ENCODE measurements at places on chromosomes 1 and 21. TPM values are rescaled to one million over a fixed set of nuclear protein-coding genes. Genes with fewer than 3 reads are reported as not detected.
A peak's percentile ranks its signal among the peaks of the same experiment; 100 is the strongest.

The IQCC gene
- total RNA-seq: 0.87 TPM

GRCh38 chr1:145695821-145696629 lies 11.1 kb downstream of the PDZK1 start:
- DNase-seq: no peak

GRCh38 chr1:115062542-115063004 lies 26.7 kb downstream of the TSPAN2 start:
- DNase-seq: peak; percentile 76

The CLEC20A gene
- not detected for total RNA-seq

DNA sequence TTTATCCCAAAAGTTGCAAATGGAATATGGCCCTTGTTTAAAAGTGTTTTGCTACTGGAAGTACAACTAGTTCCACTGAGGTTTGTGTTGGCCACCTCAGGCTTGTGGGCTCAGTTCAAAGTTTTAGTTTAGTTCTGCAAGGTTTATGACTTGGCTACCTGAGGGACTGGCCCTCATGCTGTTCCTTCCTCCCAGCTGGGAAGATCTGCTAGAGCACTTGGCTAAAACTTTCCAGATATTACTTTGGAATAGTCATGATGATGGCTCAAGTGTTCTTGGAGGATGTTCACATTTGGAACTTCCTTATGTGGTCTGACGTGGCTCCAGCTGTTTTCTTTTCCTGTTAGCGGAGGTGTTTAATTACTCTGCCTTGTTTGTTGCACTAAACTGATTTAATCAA lies 110.2 kb upstream of the IVNS1ABP start:
- no peak for DNase-seq

- DNase-seq: peak; percentile 87
These were observed 48.1 kb downstream of the ELAPOR1 start for GRCh38 chr1:109161858-109162606.

The MMEL1 gene
- 0.65 TPM for total RNA-seq

DNA sequence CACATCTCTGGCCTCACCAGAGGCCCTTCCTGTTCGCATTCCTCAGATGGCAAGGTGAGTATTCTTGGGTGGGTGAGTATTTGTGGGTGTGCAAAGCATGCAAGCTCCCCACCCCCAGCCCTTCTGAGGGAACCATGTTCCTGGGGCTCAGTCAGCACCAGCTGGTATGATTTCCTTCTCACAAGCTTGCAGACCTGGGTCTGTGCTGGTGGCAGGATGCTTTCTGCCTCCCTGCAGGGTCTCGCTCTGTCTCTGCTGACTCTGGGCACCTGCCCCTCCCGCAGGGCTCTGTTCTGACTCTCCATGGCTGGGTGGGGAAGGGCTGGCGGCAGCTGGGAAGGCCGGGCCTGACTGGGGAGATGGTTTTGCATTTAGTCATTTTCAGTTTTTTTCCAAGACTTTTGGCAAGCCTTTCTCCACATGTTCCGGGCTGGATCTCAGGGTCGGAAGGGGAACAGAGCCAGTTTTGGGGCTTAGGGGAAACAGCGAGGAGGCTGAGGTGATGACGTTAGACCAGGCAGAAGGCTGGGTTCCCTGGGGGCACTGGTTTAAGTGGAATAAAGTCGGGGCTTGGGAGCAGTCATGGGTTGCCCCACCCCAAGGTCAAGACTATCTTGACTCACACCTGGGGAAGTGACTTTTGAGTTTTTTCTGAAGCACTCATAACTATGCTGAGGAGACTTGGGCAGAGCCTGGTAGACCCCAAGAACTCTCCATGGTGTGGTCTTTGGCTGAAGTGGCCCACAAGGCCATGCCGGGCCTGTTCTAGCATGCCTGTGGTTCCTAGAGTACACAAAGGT lies 6.2 kb downstream of the RASSF5 start:
- DNase-seq: peak; percentile 39

DNA sequence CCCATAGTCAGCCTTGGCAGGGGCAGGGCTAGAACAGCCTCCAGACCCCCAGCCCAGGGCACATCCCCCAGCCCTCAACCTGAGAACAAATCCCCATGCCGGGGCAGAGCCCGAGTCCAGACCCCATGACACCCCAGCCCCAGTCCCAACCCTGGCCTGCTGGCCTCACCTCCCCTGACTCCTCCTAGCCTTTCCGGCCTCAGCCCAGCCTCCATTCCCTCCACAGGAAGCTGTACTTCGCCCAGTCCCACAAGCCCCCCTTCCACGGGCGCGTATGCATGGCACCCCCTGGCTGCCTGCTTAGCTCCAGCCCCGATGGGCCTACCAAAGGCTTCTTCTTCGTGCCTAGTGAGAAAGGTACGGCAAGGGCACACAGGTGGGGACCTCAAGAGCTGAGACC lies 50.4 kb downstream of the DISP3 start:
- DNase-seq: no peak

DNA sequence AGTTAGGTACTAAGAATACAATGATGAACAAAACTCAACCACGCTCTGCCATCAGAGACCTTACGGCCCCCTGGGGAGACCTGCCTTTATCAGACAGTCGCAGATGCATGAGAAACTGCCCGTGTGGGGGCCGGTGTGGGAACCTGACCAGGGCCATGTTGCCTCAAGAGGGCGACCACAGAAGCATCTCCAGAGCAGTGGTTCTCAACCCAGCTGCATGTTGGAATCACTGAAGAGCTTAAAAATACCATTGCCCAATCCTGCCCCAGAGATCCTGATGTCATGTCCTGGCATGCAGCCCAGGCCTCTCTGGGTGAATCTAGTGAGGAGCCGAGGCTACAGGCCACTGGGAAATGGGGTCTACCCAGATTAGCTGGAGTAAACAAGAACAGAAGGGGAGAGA lies 108.7 kb downstream of the PRDM2 start:
- no peak for DNase-seq

- no peak for DNase-seq
These were observed 172.7 kb downstream of the TGFBR3 start for GRCh38 chr1:91712981-91713841.

DNA sequence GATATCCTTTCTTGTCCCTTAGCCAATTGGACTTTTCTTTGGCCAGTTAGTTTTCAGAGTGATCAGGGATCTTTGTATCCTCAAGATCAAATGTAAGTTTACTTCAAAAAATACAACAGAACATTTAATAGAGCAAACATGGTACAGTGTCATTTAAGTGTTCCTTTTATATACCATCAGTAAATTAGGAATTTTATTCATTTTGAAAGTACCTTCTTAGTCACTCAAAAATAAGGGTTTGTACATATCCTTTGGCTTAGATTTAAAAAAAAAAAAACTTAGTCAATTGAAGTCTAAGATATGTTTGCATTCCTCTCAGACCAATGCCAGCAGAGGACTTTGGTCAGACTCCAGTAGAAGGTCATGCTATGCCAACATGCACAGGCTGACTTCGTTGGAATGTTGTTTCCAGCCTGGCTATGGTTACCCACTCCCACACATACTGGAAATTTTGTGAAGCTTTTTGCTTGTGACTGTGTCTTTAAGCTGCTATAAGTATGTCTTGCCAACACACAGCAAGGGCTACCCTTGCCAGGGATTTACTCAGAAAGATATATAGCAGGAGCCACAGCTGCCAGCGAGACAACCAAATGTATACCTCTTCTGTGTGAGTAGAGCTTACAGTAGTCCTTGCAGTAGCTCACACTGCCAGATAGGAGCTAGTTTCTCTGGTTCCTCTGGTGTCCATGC lies 81.5 kb upstream of the LRIF1 start:
- no peak for DNase-seq

The CYP4B1 gene
- total RNA-seq: 3.2 TPM

DNA sequence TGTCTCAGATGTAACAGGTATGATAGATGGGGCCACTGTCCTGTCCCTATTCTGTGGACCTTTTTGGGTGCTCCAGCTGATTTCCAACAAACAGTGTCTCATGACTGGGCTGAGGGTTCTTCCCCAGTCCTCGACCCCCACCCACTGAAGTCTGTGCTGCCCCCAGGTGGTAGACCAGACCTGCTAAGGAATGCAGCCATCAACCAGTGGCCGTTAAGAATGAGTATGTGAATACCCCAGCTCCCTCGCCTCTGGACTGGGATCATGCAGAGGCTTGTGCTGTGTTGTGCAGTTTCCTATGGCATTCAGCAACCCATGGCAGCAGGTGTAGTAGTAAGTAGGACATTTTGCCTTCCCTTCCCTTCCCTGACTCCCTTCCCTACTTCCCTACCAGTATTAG lies 183.1 kb upstream of the KAZN start:
- DNase-seq: no peak

The HSPB7 gene
- total RNA-seq: 0.35 TPM

- DNase-seq: no peak
These were observed 595 bp downstream of the CRYBG2 start for GRCh38 chr1:26353210-26353859.

The VAV3 gene
- total RNA-seq: 4.7 TPM

GRCh38 chr1:41428738-41429640 lies 55.5 kb downstream of the EDN2 start:
- DNase-seq: no peak

DNA sequence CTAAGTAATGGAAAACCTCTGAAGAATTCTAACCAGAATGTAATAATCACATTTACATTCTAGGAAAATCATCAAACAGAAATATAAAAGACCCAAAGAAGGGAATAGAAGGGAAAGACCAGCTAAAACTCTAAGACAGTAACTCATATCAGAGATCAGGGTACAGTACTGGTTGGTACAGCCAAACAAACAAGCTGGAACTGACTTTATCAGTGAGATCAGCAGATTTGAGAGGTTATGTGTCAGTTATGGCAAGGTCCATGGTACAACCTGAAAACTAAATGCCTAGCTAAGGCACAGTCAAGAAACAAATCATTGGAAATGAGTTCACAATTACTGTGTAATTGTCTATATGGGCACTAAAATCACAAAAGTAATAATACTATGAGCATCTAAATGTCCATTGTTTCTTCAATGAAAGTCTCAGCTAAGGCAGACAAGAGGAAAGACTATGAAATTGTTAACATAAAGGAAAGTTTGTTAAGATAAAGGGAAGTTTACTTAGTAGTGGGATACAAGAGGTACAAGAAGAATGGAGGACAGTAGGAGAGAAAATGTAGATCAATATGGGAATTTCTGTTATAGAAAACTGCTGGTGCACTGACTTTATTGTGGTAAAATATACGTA lies 75.8 kb downstream of the TRIM33 start:
- peak; percentile 4 for DNase-seq

The DENND2C gene
- total RNA-seq: 1.5 TPM

The ALPL gene
- total RNA-seq: 11.1 TPM

- no peak for DNase-seq
These were observed 235.2 kb downstream of the FAM72C start for GRCh38 chr1:143736562-143736961.

The HSPA6 gene
- 0.25 TPM for total RNA-seq

- no peak for DNase-seq
These were observed 19.8 kb downstream of the LRRC38 start for GRCh38 chr1:13494025-13494424.

GRCh38 chr1:82214606-82215005 lies 413.9 kb downstream of the ADGRL2 start:
- DNase-seq: no peak

DNA sequence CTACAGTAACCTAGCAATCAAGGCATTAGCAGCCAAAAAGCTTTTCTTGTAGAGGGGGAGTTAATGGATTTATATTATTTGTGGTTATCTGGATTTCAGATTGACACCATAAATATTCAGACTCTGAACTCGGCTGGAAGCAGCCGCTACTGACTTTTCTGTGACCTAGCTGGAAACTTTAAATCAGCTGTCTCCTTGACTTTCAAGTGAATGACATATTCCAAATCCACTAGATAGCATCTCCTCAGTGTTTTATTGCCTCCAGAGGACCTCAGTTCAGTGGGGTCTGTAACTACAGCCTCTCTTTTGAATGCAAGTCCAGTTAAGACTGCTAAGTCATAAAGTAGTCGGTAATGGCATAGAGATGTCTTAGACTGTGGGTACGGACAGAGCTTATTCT lies 448.5 kb downstream of the NUF2 start:
- DNase-seq: no peak

GRCh38 chr1:231918239-231919015 lies 291.8 kb downstream of the DISC1 start:
- peak; percentile 68 for DNase-seq

The AMPD1 gene
- not detected for total RNA-seq

DNA sequence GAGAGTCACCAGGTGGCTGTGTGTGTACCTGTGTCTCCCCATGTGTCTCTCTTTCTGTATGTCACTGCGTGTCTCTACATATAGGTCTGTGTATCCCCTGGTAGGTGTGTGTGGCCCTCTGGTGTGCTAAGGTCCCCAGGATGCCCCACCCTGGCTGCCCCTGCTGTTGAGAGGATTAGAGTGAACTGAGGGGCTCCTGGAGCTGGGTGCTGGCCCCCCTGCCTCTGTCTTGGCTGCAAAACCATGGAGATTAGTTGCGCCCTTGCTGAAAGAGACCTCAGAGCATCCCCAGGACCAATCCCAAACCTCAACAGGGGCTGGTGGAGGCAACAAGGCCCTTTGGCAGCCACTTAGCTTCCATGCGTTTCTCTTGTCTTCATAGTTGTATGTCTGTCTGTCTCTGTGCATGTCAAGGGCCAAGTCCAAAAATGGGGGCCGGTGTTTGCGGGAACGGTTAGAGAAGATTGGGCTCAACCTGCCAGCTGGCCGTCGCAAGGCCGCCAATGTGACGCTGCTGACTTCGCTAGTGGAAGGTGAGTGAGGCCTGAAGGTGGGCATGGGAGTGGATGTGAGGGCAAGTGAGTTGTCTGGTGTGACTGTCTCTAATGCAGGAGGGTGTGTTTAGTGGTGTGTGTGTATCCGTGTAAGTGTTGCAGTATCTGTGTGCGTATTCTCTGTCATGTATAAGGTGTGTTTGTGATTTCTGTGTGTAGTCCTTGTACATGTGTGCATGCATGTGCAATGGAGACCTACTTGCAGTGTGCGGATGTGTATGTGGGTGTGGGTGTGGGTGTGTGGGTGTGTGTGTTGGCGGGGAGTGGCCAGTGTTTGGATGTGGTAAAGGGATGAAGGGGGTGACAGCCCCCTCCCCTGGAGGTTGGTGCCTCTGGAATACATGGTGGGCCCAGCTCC lies 16.7 kb downstream of the TFAP2E start:
- DNase-seq: no peak

DNA sequence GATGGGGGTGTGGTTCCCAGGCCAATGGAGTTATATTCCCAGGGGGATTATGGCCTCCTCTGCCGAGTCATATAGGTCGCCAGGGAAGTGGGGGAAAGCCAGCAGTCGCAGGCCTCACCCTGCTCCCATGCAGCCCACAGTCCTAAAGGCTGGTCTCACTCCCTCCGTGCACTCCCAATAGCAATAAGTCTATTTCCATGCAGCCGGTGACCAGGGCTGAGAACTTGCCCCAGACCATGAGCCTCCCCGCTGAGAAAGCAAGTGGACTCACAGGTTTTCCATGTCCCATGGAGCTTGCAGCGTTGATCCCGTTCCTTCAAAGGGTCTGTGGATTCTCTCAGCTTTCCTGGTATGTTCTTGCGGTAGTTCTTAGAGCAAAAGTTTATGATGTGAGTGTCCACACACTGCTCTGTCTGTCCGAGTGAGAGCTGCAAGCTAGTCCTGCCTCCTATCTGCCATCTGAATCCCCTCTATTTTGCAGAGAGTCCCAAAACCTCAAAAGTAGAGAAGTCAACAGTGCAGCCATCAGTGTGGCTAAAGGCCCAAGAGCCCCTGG lies 81.7 kb upstream of the TMPRSS2 start:
- DNase-seq: no peak

GRCh38 chr21:44337941-44338895 lies 972 bp downstream of the CFAP410 start:
- DNase-seq: peak; percentile 59

All from renal cortical epithelial cell (primary cell).